ENCODE measurements at places on chromosomes 1 and 21.

DNA sequence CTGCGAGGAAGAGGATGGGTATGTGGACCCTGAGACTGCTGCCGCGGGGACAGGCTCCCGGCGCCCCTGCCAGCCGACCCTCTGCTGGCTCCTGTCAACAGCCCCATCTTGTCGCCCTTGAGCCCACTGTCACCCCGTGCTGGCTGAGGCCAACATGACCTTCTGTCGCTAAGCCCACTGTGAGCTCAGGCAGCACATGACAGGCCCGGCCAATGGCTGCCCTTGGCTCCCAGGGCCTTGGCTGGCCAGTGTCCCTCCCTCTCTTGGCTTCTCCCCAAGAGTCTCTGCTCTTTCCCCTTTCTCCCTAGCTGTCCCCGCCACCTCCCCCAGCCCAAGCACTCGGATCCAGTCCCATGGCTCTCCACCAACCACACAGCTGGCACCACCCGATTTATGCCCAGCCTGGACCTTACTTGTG is 3.5 kb downstream of the PEX10 start:
- DNase-seq, result no peak

DNA sequence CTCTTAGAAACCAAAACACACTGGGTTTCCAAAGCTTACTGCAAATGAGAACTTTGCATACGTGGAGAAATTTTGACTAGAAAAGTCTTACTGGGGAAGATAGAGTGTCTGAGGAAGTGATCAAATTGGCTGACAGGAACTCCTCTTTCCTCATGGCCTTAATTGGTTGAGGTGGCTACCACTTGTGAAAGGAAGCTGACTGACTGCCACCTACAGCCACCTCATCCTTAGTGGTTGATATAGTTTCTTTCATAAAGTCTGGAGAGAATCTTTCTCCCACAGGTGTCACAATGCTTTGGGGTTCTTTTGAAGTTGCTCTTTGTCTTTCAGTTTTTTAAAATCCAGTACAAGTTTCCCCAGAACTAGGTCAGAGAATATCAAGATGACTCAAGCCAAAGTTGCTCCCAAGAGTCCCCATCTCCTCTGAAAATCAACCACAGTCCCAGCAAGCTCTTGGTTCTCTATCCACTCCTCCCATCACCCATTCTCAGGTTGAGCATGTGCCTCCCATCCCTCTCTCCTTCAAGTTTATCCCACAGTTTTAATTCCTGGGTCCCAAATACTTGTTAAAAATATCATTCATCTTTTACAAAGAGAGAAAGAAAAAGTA is 43.3 kb downstream of the GPR88 start:
- DNase-seq, result no peak

- DNase-seq, result no peak
Observed at GRCh38 chr1:115564201-115564600, 77.6 kb upstream of the VANGL1 start.

DNA sequence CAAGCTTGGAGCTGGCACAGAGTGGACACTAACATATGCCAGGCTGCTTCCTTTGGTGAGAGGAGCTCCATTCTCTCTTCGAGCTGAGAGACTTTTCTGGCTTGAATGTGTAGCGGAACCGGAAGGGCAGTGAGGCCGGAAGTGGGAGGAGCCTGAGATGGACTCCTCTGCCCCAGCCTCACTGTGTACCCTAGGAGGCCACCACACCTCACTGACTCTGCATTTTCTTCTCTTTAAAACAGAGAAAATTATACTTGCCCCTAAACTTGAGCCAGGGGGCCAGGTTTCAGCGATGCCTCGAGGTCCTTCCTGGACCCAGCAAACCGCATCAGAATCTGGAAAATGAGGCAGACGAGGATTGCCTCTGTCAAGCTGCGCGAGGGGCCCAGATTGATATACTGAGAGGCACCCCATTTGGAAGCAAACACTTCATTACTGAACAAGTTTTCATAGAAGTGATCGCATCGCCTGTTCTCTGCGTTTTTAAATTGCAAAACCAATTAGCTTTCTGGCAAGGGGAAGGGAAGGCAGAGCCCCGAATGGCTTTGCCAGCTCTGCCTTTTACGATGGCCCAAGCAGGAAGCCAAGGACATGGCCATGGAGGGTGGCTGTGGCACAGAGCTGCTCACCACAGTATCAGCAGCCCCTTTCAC is 708.1 kb downstream of the PTPRU start:
- DNase-seq, result no peak

GRCh38 chr1:116927049-116927798 is 17.5 kb downstream of the PTGFRN start:
- DNase-seq, result no peak

DNA sequence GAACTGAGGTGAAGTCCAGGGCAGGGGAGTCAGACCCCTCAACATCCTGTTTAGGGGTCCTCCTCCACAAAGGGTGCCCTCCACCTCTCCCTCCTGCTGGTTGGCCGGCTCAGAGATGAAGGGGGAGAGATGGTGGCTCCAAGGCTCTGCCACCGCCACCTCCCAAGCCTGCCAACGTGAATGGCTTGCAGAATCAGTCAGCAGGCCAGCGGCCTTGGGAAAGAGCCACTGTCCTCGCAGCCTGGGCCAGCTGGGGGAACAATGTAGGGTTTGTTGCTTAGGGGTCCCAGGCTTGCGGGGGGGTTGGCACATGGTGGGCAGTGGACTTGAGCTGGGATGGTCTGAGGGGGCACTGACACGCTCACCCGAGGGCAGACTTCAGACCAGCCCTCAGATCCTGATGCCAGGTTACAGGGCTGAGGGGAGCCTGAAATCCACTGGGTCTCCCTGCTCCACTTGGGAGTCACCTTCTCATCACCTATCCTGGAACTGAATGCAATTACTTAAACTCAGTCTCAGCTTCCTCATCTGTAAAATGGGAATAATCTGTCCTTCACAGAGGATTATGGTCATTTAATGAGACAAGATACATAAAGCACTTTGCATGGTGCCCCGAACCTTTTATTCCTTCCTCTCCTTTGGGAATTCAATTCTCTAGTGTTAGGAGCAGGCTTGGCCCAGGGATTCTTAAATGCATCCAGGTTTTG is 8.3 kb downstream of the GPR37L1 start:
- no peak for DNase-seq

GRCh38 chr1:187042538-187042937 is 213.8 kb downstream of the PLA2G4A start:
- DNase-seq, result no peak

DNA sequence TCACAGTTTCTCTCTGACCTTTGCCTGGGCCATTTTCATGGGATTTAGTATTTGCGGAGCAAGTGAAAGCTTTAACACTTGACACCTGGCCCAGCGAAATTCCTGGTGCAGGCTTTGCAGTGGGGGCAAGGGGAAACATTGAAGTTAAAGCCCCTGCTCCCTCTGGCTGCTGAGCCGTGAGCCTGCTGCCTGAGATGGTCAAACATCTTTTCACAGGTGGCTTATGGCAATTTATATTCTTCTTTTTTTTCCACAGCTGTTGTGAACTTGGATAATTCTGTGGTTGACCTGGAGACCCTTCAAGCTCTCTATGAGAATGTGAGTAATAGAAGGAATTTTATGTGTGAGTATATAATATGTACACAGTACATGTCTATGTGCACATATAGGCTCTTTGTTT is 202.9 kb downstream of the FMN2 start:
- DNase-seq, result no peak

- no peak for DNase-seq
Observed at GRCh38 chr1:197911111-197911856, 5.9 kb upstream of the LHX9 start.

DNA sequence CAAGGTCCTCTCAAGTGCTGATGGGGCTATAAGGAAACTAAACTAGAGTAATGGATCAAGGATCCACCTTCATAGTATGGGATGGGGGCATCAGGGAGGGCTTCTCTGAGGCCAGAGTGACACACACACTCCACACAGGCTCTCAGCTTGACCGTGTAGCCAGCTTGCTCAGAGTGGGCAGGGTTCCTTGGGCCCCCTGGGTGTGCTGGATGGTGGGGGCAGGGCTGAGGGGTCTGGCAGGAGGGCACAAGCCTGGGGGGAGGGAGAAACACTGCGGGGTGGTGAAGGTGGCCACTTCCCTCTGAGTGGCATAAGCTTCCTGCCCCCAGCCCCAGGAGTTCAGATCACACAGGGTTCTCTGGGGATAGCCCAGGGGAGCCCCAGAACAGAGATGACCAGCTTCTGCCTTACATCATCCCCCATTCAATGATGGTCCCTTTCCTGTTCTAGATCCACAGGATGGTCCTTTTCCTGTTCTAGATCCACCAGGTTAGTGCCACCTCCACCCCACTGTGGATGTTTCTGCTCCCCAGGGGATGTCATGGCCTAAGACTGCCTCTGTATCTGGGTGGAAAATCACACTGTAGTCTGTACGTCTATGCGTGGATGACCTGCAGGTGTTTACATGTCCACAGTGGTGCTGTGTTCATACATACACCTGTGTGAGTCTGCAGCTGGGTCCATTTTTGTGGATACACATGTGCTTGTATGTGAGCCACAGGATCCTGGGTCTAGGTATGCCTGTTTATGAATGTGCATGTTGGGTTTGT is 525.0 kb downstream of the PTPRU start:
- DNase-seq, result no peak

DNA sequence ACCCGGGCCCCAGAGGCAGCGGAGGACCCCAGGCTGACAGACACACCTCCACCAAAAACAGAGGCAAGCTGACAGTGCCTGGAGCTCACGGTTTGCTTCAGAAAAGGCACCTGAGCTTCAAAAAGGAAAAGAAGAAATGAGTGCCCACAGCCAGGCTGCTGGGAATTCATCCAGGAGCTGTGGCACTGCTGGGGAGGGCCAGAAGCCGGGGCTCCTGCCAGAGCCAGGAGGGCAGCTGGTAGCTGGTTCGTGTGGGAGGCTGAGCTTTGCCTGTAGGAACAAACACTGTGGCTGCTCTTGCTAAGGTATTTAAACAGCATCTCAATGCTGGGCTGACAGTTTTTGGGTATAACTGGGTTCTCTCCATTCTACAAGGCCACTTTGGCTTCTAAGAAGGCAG is 19.5 kb downstream of the KCNJ6 start:
- DNase-seq, result no peak

- no peak for DNase-seq
Observed at GRCh38 chr1:2857521-2857920, 56.0 kb upstream of the TTC34 start.
